NCI-H146 (cell line): ENCODE measurements at places on chromosomes 1 and 21.

GRCh38 chr1:205493241-205494085 lies 11.0 kb upstream of the CDK18 start:
- no peak for DNase-seq

DNA sequence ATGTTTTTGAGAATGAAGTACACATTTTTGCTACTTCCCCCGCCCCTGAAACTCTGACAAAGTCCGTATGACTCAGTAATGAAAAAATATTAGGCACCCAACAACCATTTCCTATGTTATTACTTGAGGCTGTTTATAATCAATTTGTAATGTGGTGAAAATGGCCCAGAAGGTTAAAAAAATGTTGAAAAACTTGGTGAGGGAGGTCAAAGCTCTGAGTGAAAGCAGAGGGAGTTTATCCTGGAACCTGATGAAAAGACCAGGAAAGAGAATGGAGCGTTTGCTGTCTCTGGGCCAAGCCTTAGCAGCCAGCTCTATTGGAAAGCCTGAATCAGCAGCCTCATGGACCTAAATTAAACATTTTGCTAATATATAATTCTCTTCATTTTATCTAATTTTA lies 367.7 kb upstream of the NEGR1 start:
- DNase-seq = no peak

DNA sequence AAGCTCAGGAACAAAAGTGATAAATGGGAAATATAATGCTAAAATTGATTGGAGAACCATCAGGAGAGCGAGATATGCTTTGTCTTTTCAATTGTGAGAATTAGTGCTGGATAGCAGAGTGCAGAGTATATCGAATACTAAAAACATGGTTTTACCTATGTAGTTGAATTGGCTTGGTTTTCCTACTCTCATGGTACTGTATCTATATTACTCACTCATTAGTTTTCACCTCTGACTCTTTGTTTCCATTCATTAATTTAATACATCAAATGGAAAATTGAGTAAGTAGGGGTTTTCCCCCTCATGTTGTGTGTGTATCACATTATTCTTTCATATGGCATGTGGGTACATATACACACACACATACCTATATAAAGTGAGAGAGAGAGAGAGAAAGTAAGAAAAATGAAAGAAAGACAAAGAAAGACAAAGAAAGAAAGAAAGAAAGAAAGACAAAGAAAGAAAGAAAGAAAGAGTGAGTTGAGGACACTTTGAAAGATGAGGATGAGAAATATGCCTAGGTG lies 1574.5 kb downstream of the MRPL39 start:
- no peak for DNase-seq

GRCh38 chr1:83641796-83642443 lies 357.0 kb downstream of the TTLL7 start:
- no peak for DNase-seq

DNA sequence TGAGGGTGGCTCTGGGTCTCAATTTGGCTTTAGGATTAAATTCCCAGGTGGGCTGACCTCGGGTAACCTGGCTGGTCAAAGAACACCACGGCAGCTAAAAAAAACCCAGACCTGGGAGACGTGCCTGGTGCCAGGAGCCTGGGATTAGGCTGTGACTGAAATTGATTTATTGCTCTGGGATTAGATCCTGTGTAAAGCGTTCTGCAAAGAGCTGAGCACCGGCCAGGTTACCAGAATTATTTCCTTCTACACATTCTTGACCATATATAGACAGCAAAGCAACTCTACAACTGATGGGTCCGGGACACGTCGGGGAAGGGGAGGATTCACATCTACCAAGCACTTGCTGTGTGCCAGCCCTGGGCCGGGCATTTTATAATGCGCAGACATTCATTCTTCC lies 45.2 kb downstream of the TMCO4 start:
- no peak for DNase-seq

DNA sequence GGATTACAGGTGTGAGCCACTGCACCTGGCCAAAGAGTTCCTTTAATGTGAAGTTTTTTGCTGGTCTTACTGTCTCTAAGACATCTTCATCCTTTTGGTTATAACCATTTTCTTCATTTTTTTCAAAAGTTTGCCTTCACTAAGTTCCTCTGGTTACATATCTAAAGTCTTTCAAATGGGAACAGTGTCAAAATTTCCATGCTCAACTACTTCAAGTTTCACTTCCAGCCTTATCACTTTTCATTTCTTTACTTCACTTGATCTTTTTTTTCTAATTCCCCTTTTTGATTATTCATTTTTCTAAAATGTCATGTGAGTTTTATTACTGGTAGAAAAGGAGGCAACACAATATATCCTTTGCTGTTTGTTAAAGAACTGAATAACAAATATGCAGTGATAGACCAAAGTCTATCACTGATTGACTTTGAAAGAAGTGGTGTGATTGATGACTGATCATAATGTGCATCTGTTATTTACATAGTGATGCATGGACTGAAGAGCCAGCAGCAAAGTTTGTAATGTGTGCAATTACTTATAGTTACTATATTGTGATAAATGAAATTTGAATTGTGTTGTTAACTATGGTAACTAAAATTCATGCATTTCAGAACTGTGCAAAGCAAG lies 16.0 kb upstream of the ZFYVE9 start:
- no peak for DNase-seq

DNA sequence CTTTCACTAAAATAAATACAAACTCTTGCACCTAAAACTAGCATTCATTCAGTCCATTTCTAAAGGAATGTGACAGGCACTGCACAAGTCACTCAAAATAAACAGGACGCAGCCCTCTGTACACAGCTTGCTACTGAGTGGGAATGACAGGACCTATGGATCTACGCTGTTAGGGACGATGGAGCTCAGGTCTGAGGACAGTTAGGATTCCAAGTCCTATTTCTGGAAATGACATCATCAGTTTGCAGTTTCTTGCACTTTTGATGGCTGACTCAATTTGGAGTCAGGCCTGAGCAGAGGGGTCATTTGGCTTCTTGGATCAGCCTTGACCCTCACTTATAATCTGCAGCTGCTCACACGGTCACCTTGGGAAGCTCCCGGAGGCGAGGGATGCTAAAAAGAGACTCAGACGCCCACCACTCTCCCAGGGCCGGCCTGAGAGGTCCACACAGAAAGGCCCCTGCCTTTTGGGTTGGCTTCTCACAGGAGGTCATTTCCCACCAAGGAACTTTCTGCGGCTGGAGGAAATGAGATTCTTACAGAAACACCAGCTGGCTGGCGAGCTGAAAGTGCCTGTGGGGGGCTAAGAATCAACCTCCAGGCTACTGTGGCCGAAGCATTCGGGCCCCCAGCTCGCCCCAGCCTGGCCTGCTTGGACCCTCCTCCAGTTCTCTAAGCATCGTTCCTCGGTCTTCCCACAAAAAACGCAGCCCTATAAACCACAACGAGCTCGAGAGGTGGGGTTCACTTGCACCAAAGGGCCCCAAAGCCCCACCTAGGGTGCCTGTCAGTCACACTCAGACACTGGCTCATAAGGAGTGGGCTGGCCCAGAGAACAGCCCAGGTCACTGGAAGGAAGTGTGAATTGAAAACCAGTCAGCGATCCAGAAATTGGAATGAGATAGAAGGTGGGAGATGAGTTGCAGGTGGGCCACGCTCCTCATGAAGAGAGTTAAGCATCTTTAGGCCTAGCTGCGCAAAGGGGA lies 8.9 kb upstream of the PDE9A start:
- DNase-seq = no peak

DNA sequence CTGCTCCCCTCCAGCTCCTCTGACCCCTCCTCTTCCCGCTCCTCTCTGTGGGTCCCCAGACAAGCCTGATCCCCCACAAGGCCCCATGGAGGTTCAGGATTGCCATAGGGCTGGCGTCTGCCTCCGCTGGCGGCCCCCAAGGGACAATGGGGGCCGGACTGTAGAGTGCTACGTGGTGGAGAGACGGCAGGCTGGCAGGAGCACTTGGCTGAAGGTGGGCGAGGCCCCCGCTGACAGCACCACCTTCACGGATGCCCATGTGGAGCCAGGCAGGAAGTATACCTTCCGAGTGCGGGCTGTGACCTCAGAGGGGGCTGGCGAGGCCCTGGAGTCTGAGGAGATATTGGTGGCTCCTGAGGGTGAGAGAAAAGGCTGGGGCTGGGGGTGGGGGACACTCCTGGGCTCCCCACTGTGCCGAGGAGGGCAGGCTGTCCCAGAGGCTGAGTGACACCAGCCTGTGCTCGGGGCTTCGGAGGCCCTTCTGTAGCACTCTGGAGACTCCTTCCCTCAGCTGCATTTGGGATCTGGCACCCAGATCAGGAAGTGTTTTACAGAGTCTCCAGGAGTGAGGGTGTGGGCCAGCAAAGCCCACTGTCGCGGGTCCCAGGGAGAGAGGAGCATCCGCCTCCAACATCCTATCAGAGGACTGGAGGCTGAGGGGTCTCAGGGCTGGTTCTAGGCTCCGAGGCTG lies 25.9 kb downstream of the IGFN1 start:
- no peak for DNase-seq

GRCh38 chr1:961132-961669 lies 817 bp downstream of the KLHL17 start:
- no peak for DNase-seq

- no peak for DNase-seq
These were observed 5.5 kb downstream of the PGLYRP4 start for GRCh38 chr1:153343040-153343681.

DNA sequence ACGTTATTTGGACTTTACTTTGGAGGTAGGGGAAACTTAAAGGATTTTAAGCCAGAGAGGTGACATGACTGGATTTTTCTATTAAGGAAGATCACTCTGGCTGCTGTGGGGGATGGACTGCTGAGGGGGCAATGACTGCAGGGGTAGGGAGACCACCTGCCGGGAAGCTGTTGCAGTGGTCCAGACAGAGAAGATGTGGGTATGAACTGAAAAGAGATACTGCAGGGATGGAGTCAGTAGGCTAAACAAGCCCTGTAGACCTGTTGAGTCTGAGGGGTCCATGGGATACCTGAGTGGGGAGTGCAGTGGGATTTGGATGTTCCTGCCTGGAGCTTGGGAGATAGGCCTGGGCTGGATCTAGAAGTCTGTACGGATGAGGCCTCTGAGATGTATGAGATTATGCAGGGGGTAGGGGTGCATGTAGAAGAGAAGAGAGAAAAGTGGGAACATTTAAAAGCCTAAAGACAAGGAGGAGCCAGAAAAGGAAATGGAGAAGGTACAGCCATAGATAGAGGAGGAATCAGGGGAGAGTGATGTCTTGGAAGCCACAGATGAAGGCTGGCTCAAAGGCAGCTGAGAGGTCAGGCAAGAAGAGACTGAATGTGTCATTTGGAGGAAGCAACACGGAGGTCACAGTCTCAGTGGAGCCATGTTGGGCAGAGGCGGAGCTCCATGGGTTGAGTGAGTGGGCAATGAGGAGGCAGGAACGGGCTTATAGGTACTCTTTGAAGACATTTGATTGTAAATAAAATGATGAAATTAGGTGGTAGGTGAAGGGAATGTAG lies 25.9 kb upstream of the KCNA2 start:
- no peak for DNase-seq

DNA sequence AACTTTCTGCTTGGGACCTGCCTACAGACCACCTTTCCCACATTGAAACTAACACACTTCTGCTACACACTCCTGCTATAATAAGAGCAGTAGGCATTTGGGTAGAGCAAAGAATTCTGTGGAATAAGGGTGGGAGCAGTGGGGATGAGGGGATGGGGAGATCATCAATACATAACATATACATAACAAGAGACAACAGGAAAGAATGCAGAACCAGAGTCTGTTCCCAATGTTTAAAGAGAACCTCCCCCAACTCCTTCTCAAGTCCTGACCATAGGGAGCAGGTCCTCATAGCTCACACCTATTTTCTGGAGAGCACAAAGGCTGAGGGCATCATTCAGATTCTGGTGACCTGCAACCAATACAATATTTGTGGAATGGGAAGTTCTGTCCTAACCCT lies 121.6 kb upstream of the BARHL2 start:
- DNase-seq = no peak

- DNase-seq = no peak
These were observed 23.2 kb downstream of the TCEA3 start for GRCh38 chr1:23401313-23401712.

DNA sequence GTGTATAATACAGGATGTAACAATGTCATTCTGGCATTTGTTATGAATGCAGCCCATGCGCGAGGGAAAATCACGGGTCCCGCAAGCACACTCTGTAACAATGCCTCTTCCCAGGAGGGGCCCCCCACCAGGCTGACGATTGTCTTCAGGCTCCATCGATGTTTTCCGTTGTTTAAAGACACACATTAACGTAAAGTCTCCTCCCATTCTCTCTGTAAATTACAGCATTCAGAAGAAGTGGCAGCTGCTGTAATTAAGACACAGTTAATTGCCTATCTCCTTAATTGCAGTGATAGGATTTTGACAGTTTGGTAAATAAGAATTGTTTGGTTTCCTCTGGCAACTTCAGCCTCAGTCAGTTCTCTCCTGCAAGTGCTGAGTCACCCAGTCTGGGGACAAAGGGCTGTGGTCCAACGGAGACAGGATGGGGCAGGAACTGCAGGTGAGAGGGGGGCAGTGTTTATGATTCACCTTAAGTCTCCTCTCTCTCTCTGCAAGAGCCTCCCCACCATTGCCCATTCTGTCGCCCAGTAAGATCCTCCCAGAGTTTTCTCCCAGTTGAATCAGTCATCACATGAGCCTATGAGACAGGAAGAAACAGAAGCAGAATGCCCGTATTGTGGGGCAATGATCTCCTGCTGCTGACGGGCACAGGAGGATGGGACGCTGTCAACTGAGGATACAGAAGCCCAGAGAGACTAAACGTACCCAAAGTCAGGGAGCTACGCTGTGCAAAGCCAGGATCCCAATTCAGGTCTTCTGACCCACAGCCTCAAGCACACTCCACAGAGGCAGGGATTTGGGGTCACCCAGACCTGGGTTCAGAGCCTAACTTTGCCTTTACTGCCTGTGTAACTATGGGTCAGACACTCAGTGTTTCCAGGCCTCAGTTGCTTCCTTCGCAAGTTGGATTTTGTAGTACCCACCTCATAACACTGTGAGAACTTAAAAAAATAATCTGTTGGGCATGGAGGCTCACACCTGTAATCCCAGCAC lies 110.0 kb downstream of the ADSS2 start:
- peak; percentile 100 for DNase-seq

GRCh38 chr1:210291786-210292230 lies 36.9 kb upstream of the HHAT start:
- DNase-seq = no peak
